ENCODE measurements at places on chromosomes 11 and 22.

DNA sequence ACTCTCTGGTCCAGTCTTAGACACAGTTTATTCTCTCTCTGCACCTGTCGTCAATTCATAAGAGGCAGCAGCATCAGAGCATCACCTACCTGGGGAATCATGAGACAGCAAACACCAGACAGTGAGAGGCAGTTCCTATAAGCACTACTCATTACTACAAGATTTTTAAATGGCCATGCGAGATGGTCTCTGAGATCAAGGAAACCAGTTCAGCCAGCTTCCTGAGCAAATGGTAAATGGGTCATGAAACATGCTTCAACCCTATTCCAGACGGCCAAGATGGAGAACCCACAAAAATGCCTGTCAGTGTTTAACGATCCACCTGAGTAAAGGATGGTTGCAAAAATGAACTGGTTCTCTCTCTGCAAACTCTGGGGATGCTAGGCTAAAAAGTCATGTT is 52.9 kb downstream of the SYTL2 start:
- no peak for DNase-seq

DNA sequence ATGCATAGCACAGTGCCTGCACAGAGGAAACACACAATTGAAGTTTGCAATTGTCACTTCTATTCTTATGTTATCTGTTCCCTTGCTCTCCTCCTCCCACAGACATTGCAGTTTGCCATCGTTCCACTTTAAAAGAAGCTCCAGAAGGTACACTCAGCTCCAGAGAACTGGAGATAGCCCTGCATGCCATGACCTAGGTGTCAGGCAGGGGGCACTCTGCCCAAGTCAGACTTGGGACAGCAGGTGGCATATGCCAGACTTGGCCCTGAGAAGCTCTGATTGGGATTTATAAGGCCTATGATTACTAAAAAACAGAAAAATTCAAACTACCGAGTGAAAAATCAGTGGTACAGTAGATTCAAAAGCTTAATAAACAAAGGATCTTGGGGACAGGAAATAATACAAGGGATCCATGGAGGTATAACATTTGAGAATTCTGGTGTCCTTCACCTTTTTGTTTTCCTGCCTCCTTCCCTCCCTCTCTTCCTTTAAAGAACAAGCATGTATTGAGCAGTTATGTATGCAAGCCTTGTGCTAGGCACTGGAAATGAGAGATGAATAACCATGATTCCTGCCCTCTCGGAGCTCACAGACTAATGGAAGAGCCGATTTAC is 40.0 kb downstream of the TENM4 start:
- peak; percentile 52 for DNase-seq

GRCh38 chr11:134714021-134714656 is 302.1 kb upstream of the B3GAT1 start:
- DNase-seq = no peak

DNA sequence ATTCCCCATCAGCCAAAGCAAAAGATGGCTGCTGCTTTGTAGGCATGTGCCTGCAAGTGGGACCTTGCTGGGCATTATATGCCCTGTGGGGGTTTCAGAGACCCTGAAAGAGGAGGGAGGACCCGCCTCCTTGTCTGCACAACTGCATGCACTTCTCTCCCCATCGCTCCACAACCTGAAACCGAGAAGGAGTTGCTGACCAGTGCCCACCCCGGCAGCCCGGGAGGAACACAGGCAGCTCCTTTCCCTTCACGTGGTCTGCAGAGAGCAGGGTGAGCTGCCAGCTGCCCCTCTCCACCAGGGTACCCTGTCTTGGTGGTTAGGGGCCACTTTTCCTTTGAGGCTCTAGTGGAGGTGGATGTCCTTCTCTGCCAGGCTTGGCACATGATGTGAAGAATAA is 1.4 kb upstream of the TMEM132A start:
- DNase-seq = no peak

DNA sequence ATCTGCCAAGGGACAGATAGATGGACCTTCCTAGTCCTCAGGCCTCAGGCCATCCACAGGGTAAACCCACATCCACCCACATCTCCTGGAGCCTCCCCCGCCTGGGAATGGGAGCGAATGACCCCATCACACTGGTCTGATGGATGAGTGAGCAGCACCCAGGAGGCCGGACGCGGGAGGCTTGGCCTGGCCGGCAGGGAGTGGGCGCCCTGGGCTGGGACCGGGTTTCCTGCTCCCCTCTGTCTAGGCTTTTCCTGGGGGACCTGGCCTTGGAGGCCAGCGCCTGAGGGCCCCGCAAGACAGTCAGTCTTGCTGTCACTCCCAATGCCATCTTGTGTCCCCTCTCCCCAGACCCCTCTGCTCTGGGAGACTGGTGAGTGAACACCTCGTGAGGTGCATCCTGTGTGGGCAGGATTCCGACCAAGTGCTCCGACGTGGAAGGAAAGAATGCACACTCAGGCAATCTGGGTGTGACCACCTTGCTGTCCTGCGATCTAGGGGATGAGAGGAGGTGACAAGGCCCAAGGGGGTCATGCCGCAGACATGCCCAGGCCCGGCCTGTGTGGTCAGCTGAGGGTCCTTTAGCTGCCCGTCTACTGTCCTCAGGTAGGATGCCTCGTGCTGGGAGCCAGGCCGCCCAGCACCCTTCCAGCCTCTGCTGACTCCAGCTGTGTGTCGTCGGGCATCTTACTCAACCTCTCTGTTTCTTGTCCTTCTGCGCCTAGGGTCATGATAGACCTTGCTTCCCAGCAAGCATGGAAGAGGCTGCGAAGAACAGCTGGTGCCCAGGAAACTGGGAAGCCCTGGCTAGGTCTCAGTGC is 26.5 kb upstream of the WNT7B start:
- DNase-seq = no peak

DNA sequence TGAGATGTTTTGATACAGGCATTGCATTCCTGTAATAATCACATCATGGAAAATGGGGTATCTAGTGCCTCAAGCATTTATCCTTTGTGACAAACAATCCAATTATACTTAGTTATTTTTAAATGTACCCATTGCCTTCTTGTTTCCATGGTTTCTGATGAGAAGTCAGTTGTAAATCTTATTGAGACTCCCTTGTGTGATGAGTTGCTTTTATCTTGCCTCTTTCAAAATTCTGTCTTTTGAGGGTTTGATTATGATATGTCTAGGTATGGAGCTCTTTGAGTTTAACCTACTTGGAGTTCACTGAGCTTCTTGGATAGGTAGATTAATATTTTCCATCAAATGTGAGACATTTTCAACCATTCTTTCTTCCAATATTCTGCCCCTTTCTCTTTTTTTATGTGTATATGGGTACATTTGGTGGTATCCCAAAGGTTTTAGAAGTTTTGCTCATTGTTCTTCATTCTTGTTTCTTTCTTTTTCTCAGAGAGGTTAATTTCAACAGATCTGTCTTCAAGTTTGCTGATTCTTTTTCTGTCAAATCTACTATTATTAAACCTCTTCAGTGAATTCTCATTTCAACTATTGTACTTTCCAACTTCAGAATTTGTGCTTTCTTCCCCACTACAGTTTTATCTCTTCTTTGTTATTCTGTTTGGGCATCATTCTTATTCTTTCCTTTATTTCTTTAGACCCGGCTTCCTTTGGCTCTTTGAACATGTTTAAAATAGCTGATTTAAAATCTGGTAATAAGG is 13.7 kb downstream of the NAGA start:
- no peak for DNase-seq

- peak; percentile 95 for DNase-seq
These were observed 2.6 kb upstream of the GCAT start for GRCh38 chr22:37804881-37805809.

DNA sequence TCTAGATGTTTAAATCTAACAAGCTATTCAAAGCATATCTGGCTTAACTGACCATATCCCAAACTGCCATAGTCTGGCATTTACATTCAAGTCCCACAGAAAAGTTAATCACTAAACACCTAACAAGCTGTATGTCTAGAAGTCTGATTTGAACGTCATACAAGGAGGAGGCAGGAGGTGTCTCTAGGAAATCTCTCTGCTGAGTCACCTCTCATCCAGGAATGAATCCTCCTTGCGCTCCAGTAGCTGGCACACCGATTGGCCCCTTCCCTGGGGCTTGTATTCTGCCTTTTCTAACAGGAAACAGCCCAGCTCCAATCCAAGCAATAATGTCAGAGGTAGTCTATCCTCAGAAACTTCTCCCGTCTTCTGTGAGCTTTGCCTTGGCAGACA is 31.8 kb downstream of the FEZ1 start:
- no peak for DNase-seq

- DNase-seq = no peak
These were observed 19.7 kb downstream of the CTR9 start for GRCh38 chr11:10770626-10771254.

GRCh38 chr11:17762309-17762974 is 27.9 kb downstream of the KCNC1 start:
- no peak for DNase-seq

DNA sequence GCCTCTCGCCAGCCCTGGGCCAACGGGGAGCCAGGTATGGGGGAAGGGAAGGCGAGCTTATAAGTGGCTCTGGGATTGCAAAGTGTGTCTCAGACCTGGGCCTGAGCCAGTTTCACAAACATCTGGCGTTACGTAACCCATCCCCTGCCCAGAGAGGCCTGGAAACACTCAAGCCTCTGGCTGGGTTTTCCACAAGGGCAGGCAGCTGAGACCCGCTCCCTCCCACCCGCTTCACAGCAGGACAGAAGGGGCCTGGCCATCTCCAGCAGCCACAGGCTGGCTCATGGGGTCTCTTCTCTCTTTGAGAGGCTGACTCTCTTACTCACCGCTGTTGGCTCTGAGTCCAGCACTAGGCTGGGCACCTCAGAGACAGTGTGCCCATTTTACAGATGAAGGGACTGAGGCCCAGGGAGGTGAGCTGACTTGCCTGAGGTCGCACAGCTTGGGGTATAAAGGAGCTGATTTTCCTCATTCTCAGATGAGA is 44.5 kb downstream of the TRIOBP start:
- no peak for DNase-seq

GRCh38 chr11:70671083-70671482 is 272.8 kb downstream of the CTTN start:
- no peak for DNase-seq

DNA sequence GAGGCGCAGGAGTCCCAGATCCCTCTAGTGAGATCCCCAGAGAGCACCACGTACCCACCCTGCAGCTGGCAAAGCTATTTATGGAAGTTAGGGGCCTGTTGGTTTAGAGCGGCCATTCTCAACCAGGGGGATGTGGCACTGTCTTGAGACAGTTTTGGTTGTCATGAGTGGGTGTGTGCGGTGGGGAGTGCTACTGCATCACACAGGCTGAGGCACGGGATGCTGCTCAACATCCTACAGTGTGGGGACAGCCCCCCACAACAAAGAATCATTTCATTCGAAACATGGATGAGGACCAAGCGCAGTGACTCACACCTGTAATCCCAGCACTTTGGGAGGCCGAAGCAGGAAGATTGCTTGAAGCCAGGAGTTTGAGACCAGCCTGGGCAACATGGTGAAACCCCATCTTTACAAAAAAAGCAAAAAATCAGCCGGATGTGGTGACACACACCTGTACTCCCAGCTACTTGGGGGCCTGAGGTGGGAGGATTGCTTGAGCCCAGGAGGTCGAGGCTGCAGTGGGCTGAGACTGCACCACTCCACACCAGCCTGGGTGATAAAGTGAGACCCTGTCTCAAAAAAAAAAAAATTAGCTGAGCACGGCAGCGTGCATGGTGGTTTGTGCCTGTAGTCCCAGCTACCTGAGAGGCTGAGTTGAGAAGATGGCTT is 28.2 kb downstream of the GGT5 start:
- DNase-seq = no peak

DNA sequence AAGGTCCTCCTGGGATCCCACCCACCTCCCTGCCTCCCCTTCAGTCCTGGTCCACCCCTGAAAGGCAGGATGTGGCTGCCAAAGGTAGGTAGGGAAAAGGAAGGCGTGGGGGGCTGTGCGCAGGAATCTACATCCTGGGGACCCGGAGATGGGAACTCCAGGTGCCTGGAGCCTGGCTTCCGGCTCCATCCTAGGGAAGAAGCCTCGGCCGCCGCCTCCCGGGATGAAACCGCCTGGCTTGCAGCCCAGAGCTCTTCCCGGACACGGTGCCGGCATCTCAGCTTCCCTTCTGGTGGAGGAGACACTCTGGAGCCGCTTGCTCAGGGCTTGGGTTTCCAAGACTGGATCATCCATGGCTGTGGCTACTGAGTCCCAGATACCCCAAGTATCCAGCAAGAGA is 33.3 kb upstream of the PDGFB start:
- DNase-seq = no peak

DNA sequence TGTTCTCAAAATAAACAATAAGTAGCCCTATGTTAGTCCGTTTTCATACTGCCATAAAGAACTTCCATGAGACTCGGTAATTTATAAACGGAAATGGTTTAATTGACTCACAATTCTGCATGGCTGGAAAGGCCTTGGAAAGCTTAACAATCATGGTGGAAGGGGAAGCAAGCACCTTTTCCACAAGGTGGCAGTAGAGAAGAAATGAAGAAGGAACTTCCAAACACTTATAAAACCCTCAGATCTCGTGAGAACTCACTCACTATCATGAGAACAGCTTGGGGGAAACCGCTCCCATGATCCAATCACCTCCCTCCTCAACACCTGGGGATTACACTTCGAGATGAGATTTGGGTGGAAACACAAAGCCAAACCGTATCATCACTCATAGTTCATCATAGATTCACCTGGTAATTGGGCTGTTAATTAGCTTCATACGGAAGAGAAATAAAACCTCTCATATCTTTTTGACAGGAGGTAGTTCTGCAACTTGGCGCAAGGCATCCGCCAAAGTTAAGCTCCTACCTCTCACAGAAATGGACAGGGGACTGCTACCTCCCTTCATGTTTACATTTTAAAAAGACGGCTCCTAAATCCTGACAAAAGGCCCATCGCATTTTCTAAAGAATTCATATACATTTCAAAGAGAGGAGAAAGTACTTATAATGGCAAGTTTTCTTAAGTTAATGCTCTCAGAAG is 49.0 kb downstream of the MUC15 start:
- DNase-seq = no peak

DNA sequence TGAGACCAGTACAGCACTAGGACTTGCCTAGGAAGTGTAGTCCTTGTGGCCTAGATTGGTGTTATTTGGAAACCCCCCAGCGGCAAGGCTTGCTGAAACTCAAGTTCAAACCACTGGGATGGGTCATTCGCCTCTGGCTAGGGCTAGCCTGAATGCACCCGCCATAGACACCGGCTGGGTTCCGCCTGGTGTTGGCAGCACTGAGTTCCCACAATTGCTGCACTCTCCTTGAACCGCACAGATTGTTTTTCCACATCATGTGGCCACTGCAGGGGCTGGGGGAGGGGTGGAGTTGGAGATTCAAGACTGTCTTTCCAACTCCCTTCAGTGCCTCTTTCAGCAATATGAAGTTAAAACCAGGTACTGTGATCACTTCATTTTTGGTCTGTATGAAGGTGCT is 43.1 kb downstream of the CCDC73 start:
- DNase-seq = no peak

GRCh38 chr11:57224537-57224936 is 12.5 kb downstream of the APLNR start:
- DNase-seq = no peak

GRCh38 chr11:78557236-78557635 is 17.4 kb downstream of the NARS2 start:
- no peak for DNase-seq

DNA sequence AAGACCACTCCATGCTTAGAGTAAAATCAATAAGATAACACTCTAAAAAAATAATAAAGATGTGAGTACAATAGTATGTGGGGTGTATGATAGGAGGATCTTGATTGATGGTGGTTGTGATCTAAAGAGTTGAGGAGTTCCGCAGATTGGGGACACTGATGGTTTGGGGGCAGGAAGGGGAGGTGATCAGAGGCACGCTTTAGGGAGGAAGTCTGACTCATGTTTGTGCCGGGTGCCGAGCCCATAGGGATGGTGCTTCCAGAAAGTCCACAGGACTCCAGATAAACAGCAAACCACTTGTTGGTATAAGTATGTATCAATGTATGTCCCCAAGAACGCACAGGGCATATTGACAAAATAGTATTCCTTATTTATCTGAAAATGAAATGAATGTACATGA is 27.5 kb downstream of the LINC01488 start:
- no peak for DNase-seq

Data from PC-9 (cell line).